ENCODE measurements at places on chromosomes 3 and 15. TPM values are rescaled to one million over a fixed set of nuclear protein-coding genes. Genes with fewer than 3 reads are reported as not detected.

DNA sequence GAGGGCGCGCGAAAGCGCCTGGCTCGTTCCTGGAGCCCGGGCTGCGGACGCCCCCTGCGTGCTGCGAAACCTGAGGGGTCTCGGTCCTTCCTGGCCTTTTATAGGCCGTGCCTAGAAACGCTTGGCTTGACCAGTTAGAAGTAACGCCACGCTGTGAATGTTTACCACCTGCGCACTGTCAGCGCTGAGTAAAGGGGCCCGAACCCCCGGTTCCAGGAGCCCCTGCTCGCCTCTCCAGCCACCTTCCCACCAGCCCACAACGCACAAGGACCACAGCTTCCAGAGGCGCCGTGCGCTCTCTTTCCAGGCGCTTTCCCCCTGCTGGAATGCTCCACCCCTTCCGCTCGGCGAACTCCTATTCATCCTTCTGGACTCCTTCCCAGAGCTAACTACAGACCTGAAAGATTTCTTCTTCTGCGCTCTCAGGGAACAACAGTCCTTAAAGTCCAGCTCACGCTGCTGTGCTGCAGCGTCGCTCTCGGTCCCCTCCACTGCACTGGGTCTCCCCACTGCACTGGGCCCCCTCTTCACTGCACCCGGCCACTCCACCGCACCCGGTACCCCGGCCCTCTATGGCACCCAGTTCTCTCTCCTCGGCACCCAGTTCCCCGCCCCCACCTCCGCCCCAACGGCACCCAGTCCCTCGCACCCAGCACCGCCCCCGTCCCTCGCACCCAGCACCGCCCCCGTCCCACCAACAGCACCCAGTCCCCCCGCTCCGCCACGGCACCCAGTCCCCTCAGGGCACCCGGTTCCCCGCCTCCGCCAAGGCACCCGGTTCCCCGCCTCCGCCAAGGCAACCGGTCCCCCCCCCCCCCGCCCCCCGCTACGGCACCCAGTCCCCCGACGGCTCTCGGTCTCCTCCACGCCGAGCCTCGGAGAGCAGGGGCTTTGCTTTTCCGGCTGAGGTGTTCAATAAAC is 69.8 kb downstream of the SQOR start:
- H3K4me3 ChIP-seq, result no peak overlapping the region
- peaks cover 15% of the 10 kb centered on the region for H3K27me3 ChIP-seq
- no peak overlapping the region for H3K27ac ChIP-seq
- DNase-seq, result peak; percentile 32

DNA sequence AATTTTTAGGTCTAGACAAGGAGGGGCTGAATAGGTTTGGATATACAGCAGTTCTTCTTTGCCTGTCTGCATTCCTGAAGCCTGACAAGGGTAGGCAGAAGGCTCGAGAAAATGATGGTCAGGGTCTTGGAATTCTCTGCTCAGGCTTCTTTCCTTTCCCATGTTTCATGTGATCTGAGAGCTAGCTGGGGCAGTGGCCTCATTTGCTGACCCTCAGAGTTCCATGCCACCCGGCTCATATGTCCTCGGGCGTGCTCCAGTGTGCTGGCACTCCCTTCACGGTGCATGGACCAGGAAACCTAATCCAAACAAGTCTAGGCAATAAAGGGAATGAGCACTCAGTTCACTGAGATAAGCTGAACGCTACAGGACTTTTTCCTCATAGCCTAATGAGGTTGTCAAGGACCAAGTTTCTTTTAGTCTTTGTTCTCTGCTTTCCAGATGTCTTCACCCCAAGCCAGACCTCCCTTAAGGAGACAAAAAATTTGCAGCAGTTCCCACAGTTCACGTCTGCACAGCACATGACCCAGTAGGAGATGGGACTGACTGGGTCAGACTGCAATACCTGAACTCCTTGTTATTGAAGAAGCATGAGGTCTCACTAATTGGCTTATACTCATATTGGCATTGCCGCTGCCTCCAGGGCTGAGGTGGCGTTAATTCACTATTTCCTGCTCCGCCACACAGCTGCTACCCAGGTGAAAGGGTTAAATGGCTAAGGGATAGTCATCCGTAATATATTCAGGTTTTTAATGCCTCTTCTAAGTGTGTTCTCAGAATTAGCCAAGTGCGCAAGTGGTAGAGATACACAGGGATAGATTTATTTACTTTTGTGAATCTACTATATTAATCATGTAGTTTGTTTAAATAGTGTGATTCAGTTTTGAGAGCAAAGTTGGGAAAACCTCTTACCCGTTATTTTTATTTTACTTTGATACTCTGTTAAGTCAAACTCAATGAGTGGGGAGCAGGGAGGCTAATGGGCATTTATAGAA is 15.3 kb upstream of the RTP4 start:
- H3K36me3 ChIP-seq, result no peaks in the 10 kb centered on the region
- DNase-seq, result no peak
- no peaks in the 10 kb centered on the region for H3K4me1 ChIP-seq
- no peak overlapping the region for H3K4me3 ChIP-seq
- no peak overlapping the region for H3K27ac ChIP-seq
- no peaks in the 10 kb centered on the region for H3K27me3 ChIP-seq

DNA sequence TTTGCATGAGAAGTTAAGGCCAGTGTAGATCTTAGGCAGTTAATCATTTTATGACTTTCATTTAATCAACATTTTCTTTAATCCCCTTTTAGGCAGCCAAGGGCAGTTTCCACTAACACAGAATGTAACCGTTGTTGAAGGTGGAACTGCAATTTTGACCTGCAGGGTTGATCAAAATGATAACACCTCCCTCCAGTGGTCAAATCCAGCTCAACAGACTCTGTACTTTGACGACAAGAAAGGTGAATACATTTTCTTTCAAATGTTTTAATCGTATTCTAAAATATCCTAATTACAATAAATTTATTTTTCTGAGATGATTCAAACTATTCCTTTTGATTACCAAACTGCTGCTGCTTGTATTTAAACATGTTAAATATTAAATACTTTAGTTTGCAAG is 843.2 kb downstream of the CADM2 start:
- no peak overlapping the region for H3K4me3 ChIP-seq
- H3K36me3 ChIP-seq, result no peaks in the 10 kb centered on the region
- H3K4me1 ChIP-seq, result no peaks in the 10 kb centered on the region
- H3K27ac ChIP-seq, result no peak overlapping the region

DNA sequence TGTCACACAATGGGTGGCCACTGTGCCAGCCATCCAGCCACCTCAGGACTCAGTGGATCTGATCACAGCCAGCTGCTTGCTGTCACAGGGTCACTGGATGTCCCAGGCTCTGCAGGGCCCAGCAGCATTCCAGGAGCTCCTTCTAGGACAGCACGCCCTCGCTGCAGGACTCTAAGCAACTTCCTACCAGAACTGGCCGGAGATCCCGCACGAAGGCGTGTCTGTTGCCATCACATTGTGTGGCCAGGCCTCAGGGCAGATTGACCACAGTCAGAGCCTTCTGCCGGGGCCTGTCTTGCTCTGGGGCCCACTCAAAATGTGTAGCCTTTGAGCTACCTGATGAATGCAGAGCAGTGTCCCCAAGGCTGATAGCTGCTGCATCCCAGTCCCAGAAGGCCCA is 24.6 kb downstream of the DNAJB8 start:
- H3K4me1 ChIP-seq, result no peaks in the 10 kb centered on the region
- no peaks in the 10 kb centered on the region for H3K27me3 ChIP-seq
- no peaks in the 10 kb centered on the region for H3K36me3 ChIP-seq
- no peak for DNase-seq
- H3K4me3 ChIP-seq, result no peak overlapping the region

DNA sequence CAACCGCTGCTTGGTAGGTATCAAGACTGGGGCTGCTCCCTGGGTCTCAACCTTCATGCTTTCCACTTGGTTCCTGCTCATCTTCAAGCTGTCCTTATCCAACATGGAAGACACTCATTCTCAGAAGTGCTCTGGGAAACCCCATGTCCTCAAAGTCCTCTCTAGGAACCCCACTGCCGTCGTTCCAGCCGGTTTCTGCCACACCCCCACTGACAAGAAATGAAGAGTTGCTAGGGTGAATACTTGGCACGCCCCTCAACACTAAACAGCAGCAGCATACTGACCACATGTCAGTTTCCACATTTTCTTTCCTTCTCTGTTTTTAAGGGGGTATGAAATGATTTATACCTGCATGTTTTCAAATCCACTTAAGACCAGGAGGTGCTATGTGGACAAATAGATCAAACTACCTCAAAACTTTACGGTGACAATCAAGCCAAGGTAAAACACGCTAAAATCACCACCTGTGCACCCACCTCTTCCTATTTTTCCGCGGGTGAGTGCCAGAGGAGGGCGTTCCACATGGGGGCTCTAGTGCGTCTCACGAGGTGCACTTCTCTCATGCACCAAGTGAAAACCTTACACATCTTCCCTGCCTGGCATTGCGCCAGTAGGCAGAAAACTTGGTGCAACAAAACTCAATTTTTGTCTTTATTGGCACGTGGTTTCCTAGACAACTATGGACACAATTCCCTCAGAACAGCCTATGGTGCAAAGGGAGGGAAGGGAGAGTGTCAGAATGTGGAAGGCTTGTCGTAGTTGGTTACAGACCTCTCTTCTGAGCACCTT is 125.1 kb downstream of the TJP1 start:
- no peak for DNase-seq
- no peaks in the 10 kb centered on the region for H3K27me3 ChIP-seq
- no peak overlapping the region for H3K4me3 ChIP-seq
- H3K4me1 ChIP-seq, result peaks cover 1% of the 10 kb centered on the region
- H3K36me3 ChIP-seq, result peaks cover 14% of the 10 kb centered on the region
- H3K27ac ChIP-seq, result no peak overlapping the region

- no peak overlapping the region for H3K4me3 ChIP-seq
- DNase-seq, result peak; percentile 78
- no peak overlapping the region for H3K27ac ChIP-seq
- no peaks in the 10 kb centered on the region for H3K36me3 ChIP-seq
- no peaks in the 10 kb centered on the region for H3K27me3 ChIP-seq
Measured at GRCh38 chr3:113649174-113649845, 47.1 kb downstream of the USF3 start.

- H3K36me3 ChIP-seq, result no peaks in the 10 kb centered on the region
- no peaks in the 10 kb centered on the region for H3K4me1 ChIP-seq
- H3K4me3 ChIP-seq, result no peak overlapping the region
- no peaks in the 10 kb centered on the region for H3K27me3 ChIP-seq
- H3K27ac ChIP-seq, result no peak overlapping the region
Measured at GRCh38 chr3:140627756-140628155, 50.1 kb upstream of the TRIM42 start.

- no peak overlapping the region for H3K27ac ChIP-seq
- H3K27me3 ChIP-seq, result no peaks in the 10 kb centered on the region
Measured at GRCh38 chr15:85312929-85313331, 67.5 kb upstream of the AKAP13 start.

- no peaks in the 10 kb centered on the region for H3K27me3 ChIP-seq
- no peak for DNase-seq
- no peaks in the 10 kb centered on the region for H3K36me3 ChIP-seq
- peak overlapping the region; percentile 33 for H3K27ac ChIP-seq
- H3K4me1 ChIP-seq, result peaks cover 2% of the 10 kb centered on the region
Measured at GRCh38 chr3:61252836-61253235, 1.6 kb upstream of the FHIT start.

GRCh38 chr3:177110895-177111294 is 86.4 kb downstream of the TBL1XR1 start:
- H3K4me3 ChIP-seq, result no peak overlapping the region
- H3K4me1 ChIP-seq, result peaks cover 8% of the 10 kb centered on the region
- DNase-seq, result no peak
- H3K27me3 ChIP-seq, result no peaks in the 10 kb centered on the region

GRCh38 chr15:89360294-89360971 is 25.8 kb upstream of the POLG start:
- no peak overlapping the region for H3K4me3 ChIP-seq
- DNase-seq, result no peak
- peaks cover 76% of the 10 kb centered on the region for H3K27me3 ChIP-seq
- H3K4me1 ChIP-seq, result no peaks in the 10 kb centered on the region

DNA sequence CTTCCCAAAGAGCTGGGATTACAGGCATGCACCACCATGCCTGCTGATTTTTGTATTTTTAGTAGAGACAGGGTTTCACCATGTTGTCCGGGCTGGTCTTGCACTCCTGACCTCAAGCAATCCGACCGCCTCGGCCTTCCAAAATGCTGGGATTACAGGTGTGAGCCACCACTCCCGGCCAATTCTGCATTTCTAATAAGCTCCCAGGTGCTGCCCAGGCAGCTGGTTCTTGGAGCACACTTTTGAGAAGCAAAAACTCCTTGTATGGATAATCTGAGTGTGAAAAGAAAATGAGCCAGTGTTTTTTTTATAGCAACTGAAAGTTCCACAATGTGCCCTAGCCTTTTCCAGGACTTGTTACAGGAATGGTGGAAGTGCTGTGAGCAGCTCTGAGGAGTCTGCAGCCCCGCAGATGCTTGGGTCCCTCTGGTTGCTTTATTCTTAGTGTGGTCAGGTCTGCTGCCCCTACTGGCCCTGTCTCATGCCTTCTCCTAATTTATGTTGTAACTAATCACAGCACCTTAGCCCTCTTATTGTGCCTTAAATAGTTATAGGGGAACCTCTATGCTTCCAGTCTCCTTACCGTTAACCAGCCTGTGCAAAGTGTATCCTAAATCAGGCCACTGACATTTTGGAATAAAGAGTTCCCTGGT is 13.5 kb upstream of the KCNAB1 start:
- H3K27ac ChIP-seq, result no peak overlapping the region
- H3K4me3 ChIP-seq, result no peak overlapping the region
- H3K27me3 ChIP-seq, result no peaks in the 10 kb centered on the region
- H3K4me1 ChIP-seq, result no peaks in the 10 kb centered on the region
- DNase-seq, result no peak

DNA sequence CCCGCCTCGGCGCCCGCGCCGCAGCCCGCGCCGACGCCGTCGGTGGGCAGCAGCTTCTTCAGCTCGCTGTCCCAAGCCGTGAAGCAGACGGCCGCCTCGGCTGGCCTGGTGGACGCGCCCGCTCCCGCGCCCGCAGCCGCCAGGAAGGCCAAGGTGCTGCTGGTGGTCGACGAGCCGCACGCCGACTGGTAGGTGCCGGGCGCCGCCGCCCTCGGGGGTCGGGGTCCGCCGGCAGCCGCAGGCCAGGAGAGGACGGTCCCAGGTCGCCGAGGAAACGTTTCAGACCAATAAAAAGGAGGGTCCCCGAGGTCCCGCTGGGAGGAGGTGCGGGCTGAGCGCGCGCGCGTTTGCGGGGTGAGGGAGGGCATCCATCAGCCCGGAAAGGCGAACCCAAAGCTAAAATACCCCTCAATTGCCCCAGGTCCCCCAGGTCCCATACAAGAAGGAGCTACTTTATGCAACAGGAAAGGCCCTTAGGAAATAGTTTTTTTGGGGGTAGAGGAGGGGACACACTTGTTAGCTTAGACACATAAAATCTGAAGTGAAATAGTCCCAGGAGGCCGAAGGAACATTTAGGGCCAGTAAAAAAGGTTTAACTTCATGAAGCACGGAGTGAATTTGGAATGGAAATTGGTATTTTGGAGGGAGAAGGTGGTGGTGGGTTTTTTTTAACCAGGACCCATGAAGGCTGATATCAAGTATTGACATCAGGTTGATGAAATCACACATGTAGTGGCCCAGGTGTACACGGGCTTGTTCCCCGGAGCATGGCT is 739 bp downstream of the SYN2 start:
- H3K36me3 ChIP-seq, result no peaks in the 10 kb centered on the region
- H3K27me3 ChIP-seq, result no peaks in the 10 kb centered on the region
- no peaks in the 10 kb centered on the region for H3K4me1 ChIP-seq
- peak overlapping the region; percentile 35 for H3K4me3 ChIP-seq
- no peak for DNase-seq

ACKR4 gene
- 2.0 TPM for total RNA-seq

P2RY14 gene
- 2.2 TPM for total RNA-seq

C15orf62 gene
- total RNA-seq, result 0.34 TPM

All from lung (tissue), 17 donors.